Right ventricle myocardium inferior (tissue), 1 donor: ENCODE measurements at places on chromosomes 3 and 15. TPM values are rescaled to one million over a fixed set of nuclear protein-coding genes. Genes with fewer than 3 reads are reported as not detected.
A peak's percentile ranks its signal among the peaks of the same experiment; 100 is the strongest.

Gene SPESP1
- 4.0 TPM for total RNA-seq

Gene LYZL4
- total RNA-seq = not detected

Gene SYNM
- total RNA-seq = 311 TPM

- DNase-seq = no peak
Measured at GRCh38 chr3:195031574-195032003, 239.4 kb downstream of the XXYLT1 start.

DNA sequence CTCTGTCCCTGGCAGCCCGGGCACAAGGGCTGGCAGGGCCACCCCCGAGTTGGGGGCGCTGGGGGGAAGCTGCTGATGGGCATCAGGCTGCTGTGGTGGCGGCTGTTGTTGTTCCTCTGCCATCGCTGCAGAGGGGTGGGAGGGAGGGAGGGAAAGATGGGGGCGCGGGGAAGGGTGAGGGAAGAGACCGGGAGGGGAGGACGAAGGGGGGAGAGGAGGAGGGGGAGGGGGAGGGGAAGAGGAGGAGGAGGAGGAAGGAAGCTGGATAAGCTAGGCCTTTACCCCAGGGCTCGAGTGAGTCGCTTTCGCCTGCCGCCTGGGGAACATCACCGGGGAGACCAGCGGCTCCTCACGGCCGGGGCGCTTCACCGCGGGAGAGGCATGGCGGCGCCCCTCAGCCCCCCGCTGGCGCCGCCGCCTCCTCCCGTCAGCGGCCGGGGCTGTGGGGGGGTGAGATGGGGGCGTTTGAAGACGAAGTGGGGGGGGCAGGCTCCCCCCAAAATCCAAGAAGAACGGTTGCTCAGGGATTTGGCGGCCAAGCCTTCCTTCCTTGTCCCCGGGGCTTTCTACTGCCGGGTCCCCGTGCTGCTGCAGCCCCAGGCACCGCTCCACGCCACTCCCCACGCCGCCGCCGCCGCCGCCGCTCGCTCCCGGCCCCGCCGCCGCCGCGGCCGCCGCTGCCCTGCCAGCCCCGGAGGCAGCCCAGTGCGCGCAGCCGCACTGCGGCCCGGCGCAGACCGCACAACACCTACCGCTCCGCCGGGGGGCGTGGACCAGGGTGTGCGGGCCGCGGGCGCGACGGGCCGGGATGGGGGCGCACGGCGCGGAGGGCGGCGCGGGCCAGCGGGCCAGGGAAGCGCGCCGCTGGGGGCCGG lies at the start of gene RFX7:
Gene RFX7, minus strand, starts transcription at position 717 of the 875 bp plus-strand sequence. Its CDS starts 594 bp downstream, at position 123.
- peak; percentile 90 for DNase-seq

GRCh38 chr3:42647821-42648459 lies 5.6 kb upstream of the ZBTB47 start:
- DNase-seq = no peak

DNA sequence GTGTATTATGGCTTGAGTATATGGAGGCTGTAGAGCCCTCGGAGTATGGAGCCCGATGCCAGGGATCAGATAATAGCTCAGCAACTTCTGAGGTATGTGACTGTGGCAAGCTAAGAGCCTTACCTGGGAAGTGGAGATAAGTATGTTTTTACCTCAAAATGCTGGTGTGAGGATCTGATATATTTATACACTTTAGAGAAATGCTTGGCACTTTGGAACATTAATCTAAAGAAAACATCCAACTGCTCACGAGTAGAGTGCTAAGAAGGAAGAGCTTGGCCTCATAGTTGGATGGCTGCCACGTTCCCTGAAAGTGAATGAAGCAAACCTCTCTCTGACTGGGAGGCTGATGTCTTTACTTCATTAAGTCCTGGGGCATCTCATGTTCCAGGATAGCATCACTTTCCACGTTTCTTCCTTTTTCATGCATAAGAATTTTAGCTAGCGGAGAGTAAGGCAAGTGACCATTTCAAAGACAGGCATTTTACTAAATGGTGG lies 58.9 kb upstream of the GOLGA8J start:
- no peak for DNase-seq
